Activated CD4-positive, alpha-beta T cell treated with anti-CD3 and anti-CD28 coated beads, Interleukin-2, amount 10 ng/mL, durations not matched to agents 24 days and 14 days (primary cell): ENCODE measurements at places on chromosomes 4 and X. TPM values are rescaled to one million over a fixed set of nuclear protein-coding genes. Genes with fewer than 3 reads are reported as not detected.

FAM156A gene
- total RNA-seq: 27.3 and 28.3 TPM in 2 replicates

DCLK2 gene
- not detected in 2 replicates for total RNA-seq

CT45A3 gene
- not detected in 2 replicates for total RNA-seq

SSX3 gene
- not detected in 2 replicates for total RNA-seq

MAGEA8 gene
- not detected in 2 replicates for total RNA-seq

CFAP47 gene
- not detected in 2 replicates for total RNA-seq

CCDC158 gene
- total RNA-seq: not detected in 2 replicates

SLC4A4 gene
- total RNA-seq: 0.09 and 0.21 TPM in 2 replicates

RXFP1 gene
- total RNA-seq: not detected in 2 replicates
